ENCODE measurements at places on chromosomes 6 and 20.

- DNase-seq: no peak
These were observed 71.9 kb downstream of the EYA4 start for GRCh38 chr6:133313068-133313467.

DNA sequence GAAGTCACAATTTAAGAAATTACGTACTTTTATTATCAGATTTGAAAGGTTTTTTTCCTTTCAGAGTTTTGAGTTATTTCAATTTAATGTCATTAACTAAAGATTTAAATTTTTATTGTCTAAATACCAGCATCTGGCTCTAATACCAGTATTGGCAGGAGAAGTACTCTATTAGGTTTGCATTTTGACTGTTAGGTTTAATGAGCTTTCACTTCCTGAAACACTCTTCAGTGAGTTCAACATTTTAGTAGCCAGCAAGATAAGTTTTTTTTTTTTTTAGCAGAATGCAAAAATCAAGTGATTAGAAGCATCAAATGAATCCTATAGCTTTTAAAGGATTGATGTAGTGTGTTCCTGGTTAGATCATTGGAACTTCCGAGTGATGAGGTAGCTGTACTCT is 34.0 kb upstream of the SCGN start:
- DNase-seq: no peak

- no peak for DNase-seq
These were observed 21.5 kb downstream of the ZNF337 start for GRCh38 chr20:25675161-25675560.

DNA sequence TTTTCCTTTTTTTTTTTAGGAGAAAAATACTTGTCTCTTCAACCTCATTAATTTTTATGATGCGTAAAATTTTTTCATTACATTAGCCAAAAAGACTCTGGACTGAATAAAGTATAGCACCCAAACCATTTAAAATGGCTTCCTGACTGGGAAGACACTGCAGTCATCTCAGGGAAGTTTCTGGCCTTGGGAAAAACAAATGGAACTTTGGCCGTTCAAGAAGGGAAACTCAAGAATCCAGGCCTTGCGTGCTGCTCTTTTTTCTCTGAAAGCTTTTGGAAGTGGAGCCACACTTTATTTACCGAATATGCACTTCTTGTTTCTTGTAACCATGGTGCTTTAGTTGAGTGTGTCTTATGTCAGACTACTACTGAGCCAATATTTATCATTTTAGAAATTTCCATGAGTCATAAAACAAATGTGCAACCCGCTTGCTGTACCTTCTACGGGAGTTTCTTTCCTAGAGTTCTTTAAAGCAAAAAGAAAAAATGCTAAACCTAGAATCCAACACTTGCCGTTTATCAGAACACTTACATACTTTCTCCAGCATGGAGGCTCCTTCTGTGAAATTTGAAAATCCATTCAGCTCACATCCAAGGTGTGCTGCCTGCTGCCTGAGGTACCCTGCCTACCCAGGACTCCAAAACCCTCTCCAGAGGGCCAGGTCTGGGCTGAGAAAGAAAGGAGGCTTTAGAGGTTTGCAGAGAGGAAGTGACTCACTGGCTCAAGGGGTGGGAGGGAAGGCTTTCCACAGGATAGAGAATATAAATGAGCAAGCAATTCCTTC is 11.5 kb upstream of the DSTN start:
- DNase-seq: peak; percentile 41

DNA sequence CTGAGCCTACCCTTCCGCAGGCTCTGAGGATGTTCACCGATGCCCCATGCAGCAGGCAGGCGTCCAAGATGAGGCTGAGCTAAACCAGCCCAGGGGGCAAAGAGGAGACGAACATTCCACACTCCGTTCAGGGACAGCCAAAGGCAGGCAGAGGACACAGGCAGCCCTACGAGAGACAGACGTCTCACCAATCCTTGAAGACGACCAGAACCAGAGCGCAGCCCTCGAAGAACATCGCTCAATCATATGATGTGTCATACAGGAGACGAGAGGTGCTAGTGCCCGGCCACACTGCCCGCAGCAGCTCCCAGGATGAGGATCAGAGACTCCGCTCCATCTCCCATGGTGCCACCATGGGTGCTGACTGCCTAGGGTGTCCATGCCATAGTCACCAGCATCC is 35.6 kb upstream of the TMEM181 start:
- DNase-seq: no peak

DNA sequence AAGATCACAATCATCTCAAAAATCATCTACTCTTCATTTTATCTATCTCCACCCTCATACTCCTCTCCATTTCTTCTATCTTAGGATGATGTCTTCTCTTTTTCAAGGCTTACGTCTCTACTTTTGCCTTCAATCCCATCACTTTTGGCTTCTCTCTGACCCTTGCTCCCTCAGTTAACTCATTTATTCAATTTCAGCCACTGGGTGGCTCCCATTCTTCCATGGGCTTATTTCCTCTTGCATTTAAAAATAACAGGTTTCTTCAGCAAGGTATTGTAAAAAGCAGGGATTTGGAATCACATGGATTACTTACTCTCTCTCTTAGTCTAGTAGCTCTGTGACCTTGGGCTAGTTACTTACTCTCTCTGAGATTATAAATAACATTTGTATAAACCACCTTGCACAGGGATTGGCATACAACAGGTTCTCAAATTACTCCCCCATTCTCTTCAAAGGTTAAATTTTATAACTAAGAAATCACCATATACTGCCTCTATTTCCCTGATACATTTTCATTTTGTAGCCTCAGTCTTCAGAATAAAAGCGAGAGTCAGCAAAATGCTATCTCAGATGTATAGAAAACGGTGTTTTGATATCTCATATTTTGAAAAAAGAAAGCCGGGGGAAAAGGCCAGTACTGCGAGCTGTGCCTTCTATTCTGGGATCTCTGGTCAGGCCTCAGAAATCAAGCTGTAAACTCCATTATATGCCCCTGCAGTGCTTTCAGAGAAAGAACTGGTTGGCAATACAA is 5.5 kb downstream of the ZSCAN12 start:
- peak; percentile 55 for DNase-seq

DNA sequence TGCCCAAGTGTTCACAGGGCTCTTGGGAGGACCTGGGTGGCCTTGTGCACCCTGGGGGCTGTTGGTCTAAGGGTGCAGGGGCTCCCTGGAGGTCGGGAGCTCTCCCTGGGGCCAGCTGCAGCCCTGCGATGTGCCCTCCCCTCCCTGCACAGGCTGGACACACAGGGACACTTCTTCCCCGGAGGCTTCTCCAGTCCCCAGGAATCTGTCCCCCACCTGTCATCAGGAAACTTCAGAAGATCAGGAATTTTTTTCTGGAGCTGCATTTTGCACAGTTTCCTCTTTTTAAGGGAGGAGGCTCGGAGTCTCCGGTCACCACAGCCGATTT is 66.9 kb upstream of the BHLHE23 start:
- DNase-seq: no peak

DNA sequence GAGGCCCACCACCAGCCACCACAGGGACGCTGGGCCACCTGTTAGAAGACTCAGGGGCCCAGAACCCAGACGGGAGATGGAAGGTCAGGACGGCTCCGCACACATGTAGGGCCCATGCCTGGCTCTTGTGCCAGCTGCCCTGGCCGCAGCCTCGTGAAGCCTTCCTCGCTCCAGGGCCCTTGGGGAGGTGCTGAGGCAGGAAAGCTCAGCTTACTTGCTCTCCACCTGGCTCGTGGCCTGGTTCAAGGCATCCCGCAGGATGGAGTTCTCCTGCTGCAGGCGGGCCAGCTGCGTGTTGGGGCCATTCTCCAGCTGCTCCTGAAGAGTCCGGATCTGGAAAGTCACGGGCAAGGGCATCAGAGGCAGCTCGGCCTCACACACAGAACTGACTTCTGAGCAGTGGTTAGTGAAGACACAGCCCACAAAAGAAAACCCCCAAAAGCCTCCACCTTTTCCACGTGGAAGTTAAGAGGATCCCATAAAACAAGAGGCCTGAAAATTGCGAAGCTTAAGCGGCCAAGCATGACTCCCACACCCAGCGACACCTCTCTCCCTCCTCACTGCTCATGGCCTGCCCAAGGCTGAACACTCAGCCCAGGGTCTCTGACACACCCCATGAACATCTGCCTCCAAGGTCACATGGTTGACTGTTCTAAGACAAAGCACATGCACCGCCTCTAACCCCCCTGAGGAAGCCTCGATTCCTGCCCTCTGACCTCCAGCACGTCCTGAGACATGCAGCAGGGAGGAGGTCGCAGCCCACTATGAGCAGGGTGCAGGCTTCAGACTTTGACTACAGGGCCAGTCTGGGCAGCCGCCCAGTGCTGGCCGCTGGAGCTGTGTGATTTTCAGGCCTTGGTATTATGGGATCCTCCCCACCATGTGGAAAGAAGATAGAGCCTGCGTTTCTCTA is 46.5 kb downstream of the RRBP1 start:
- DNase-seq: no peak
